Pericardium fibroblast (primary cell): ENCODE measurements at places on chromosomes 1 and 21. TPM values are rescaled to one million over a fixed set of nuclear protein-coding genes. Genes with fewer than 3 reads are reported as not detected.

RAVER2 gene
- total RNA-seq = 3.3 and 3.8 TPM in 2 replicates

PRKAA2 gene
- 0.12 and 0.17 TPM in 2 replicates for total RNA-seq

MRAP gene
- 0.12 and 1.2 TPM in 2 replicates for total RNA-seq

PRAMEF4 gene
- total RNA-seq = not detected in 2 replicates

GPN2 gene
- total RNA-seq = 8.5 and 8.8 TPM in 2 replicates

TGFBR3 gene
- 20.0 and 34.2 TPM in 2 replicates for total RNA-seq

EFNA3 gene
- 2.3 and 4.9 TPM in 2 replicates for total RNA-seq

NOTCH2 gene
- total RNA-seq = 64.9 and 72.2 TPM in 2 replicates
